ENCODE measurements at places on chromosomes 3 and 15.

DNA sequence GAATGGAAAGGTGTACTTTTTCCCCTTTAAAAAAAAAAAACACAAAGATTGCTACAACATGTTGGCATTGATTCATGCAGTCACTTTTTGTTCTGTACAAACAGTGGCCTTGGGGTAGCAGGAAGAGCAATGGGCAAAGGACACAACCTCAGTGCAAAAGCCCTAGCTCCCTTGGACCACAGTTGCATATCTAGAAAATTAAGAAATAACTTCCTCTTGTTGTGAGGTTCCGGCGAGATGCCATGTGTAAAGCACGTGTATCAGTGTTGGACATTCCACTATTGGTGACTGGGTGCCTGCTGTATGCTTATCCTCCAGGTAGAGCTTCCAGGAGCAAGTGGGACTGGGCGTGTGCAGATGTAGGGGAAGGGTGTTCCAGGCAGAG, 164.5 kb downstream of the THSD4 start:
- no peak for DNase-seq

GRCh38 chr3:186826410-186826975, 16.0 kb upstream of the ADIPOQ start:
- no peak for DNase-seq

- no peak for DNase-seq
These were observed 7.8 kb downstream of the SLC24A1 start for GRCh38 chr15:65629548-65629947.

GRCh38 chr3:9934993-9935392, 1.4 kb downstream of the CRELD1 start:
- no peak for DNase-seq

DNA sequence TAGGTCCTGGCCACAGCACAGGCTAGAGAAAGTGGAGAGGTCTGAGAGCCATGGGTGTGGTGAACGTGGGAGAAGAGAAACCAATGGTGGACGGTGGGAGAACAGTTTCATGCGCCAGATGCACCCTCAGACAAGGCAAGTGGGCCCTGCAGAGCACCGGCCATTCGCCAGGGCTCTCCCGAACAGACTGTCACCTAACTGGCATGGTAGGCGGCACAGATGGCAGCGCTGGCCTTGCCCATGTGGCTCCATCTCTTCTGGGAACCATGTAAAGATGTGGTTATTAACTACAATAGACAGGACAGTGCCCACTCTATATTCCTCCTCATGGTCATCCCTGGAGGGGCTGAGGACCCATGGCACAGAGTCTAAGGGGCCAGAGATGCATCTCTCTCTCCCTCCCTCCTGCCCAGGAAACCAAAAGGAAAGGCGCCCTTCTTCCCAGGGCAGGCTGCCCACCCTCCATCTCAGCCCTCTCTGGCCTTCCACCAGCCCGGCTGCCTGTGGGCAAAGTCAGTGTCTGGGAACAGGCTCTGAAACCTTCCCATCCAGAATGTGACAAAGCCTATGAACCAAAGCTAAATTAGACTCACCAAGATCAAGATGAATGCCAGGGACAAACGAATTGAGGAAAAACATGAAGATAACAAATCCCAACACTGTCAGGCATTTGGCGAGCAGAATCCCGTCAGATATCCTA, 147.8 kb downstream of the OCA2 start:
- DNase-seq, result no peak

GRCh38 chr3:9976721-9977709, 9.6 kb downstream of the EMC3 start:
- DNase-seq, result peak; percentile 44

- no peak for DNase-seq
These were observed 126.9 kb upstream of the CNTN4 start for GRCh38 chr3:1971780-1972179.

GRCh38 chr3:134927599-134927998, 132.5 kb downstream of the EPHB1 start:
- no peak for DNase-seq

- DNase-seq, result no peak
These were observed 376.2 kb downstream of the FEZF2 start for GRCh38 chr3:61997101-61997500.

DNA sequence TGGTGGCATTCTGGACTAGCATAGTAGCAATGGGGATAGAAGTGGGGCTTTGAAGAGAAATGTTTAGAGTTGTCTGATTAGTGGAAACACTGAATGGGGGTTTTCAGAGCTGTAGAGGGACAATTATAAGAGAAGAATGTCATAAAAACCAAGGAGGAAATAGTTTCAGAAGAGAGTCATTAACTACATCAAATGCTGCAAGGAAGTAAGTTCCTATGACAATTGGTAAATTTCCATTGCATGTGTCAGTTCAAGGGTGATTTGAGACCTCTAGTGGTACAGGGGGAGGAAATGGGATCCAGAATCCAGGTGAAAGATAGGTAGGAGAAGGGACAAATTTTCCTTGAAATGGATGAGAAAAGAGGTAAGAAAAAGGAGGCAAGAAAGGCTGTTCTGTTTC, 68.3 kb upstream of the TBC1D5 start:
- DNase-seq, result no peak

DNA sequence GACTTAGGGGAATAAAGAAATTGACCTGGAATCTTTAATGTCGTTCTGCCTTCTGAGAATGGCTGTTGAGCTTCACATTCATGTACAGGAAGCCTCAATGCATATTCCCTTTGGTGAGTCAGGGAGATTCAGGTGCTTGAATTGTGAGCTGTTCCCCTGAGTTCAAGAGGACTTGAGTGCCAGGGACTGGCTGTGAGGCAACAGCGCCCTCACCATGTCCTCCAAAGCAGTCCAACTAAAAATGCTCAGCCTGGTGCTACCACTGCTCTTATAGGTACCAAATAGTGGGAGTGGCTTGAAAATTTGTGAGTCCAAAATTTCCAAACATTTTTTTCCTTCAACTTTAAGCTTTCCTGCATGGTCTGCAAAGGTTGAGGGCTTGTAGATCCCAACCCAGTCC, 54.1 kb downstream of the LEO1 start:
- peak; percentile 23 for DNase-seq

DNA sequence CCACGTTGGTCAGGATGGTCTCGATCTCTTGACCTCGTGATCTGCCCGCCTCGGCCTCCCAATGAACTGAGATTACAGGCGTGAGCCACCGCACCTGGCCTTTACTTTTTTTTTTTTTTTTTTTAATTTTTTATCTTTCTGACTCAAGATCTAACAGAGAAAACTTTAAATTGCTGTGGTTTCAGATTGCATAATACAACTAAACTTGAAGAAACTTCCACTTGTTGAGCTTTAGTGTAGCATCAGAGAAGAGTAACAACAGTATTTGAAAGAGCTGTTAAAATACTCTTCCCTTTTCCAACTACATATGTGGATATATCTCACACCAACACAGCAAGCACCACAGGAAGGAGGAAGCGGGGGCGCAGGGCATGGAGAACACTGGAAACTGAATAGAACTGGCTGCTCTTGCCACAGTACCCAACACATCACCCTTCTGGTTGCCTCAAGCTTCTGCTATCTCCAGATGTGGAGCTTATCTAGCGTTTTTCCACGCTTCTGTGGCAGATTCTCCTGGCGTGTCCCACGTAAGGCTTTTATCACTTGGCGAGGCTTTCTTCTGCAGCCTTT, 45.4 kb downstream of the MAP6D1 start:
- DNase-seq, result no peak

DNA sequence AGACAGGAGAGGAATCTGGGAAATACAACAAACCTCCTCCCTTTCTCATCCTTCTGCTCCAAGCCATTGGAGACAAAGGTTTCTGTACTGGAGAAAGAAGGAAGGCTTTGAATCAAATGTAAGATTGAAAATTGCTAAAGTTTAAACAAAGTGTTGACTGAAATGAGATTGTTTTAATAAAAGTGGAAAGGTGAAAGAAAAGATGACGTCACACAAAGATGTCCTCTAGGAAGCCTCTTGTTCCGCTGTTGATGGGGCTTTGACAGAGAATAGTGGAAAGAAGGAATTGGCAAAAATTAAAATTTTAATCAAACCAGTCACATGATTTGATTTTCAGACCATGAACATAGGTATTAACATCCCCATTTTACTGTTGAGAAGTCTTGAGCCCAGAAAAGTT, 967.6 kb downstream of the NAALADL2 start:
- no peak for DNase-seq

DNA sequence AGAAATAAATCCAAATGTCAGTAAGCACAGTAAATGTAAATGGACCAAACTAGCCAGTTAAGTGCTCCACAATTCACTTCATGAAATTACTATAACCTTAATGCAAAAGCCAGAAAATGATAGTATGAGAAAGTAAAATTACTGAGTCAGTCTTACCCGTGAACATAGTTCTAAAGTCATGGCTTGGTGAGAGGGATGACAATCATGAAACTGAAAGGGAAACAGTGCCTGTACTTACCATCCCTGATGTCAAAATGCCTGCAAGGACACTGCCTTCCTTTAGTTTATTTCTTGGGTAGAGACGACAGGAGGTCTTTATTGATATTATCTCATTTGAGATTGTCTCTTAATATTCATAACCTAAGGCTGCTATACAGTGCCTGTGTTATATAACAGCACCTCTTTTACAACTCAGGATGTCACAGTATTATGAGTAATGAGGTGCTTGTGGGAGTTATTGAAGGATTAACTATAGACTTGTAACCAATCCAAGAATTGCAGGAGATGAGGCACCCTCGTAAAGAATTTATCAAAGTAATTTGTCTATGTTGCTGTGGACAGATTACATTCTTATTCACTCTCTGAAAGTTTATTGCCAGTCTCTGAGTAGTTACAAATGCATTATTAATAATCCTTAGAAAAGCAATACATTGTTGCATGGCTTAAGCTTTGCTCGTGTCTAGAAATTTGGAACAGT, 142.9 kb upstream of the BFSP2 start:
- DNase-seq, result no peak

- no peak for DNase-seq
These were observed 74.7 kb upstream of the GAP43 start for GRCh38 chr3:115548611-115549010.
